ENCODE measurements at places on chromosomes 6 and 20.

GRCh38 chr6:151408858-151409257 is 17.5 kb upstream of the ZBTB2 start:
- DNase-seq: no peak

DNA sequence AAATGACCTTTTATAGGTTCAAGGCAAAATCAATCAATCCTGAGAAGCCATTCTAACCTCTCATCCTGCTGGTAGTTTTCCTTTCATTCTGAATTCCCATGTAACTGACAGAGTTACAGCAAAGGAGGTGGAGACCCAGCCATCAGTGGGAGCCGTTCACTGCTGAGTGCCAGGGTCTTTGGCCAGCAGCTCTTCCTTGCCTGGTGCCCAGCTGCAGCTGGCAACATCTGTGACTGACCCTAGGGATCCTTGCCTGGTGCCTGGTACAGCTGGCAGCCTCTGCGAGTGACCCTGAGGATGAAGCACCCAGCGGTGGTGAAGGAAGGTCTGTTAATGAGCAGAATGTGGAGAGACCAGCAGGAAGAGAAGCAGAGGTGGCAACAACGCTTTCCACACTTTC is 314.6 kb downstream of the THBS2 start:
- no peak for DNase-seq

GRCh38 chr20:49367113-49367512 is 89.3 kb upstream of the ZNFX1 start:
- DNase-seq: no peak

GRCh38 chr6:4139272-4139671 is 3.9 kb upstream of the ECI2 start:
- no peak for DNase-seq

DNA sequence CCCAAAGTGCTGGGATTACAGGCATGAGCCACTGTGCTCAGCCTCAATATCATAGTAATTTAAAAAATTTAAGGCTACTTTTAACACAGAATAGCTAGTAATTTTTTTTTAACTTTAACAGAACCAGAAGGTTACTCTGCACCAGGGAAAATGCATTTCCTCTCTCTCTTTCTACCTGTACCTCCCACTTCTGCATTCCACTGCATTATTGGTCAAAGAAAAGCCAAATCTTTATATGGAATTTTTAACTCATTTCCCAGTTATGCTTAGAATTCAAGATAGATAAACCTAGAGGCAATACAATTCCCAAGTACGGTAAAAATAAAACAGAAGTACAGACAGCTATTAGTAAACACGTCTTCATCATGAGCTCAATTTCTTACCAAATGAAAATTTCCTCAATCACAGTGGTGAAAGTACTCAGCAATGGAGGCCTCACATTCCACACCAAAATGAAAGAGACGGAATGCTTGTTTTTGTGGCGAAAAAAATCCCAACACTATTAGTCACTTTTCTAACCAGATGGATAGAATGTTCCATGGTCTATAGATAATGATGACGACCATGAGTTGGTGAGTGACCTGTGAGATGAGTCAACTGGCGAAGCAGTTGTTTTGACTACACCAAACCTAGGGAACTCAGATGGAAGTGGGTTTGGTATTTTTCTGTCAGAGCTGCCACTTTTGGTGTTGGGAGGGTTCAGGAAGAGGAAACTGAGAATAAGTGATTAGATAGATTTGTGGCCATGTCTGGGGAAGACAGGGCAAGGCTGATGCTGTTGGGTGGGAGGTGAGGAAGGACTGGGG is 104.7 kb upstream of the SGK1 start:
- DNase-seq: peak; percentile 82

DNA sequence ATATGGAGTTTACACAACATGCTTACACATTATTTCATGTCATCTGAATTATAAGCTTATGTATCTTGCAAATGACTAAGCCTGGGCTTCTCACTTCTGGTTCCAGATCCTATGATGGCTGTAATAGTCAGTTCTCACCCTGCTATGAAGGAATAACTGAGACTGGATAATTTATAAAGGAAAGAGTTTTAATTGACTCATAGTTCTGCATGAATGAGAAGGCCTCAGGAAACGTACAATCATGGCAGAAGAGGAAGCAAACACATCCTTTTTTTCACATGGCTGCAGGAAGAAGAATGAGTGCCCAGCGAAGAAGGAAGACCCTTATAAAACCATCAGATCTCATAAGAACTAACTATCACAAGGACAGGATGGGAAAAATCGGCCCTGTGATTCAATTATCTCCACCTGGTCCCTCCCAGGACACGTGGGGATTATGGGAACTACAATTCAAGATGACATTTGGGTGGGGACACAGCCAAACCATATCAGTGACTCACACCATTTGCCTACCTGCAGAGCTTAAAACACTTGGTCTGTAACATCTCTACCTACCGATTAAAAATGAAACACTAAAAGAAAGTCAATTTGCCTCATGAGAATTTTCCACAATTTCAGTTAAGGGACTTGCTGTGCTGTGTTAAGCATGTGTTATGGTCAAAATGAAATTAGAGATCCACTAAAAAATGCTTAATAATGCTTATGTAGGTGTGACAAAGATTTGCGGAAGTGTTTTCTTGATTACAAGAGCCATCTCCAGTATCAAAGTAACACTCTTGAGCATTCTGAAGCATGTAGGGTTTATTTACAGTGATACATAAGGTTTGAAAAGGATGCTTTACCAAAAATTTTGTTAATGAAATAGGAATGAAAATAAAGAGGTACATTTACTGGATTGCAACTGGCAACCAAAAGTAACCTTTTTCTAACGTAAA is 2.2 kb upstream of the RWDD1 start:
- DNase-seq: no peak

DNA sequence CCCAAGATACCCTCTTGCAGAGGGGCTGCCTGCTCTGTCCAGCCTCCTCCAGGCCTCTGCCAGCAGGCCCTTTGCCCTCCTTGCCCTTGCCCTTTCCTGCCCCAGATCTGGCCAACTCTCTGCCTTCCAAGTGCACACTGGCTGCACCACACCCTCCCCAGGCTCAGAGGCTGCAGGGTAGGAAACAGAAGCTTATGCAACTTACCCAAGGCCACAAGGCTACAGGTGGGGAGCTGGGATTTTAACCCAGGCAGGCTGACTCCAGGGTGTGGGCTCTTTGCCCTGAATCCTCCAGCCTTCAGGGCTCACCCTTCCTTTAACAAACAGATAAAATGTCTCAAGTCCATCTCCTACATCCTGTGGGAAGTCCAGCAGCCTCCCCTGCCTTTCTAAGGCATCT is 14.5 kb upstream of the TRAF3IP2 start:
- DNase-seq: no peak

DNA sequence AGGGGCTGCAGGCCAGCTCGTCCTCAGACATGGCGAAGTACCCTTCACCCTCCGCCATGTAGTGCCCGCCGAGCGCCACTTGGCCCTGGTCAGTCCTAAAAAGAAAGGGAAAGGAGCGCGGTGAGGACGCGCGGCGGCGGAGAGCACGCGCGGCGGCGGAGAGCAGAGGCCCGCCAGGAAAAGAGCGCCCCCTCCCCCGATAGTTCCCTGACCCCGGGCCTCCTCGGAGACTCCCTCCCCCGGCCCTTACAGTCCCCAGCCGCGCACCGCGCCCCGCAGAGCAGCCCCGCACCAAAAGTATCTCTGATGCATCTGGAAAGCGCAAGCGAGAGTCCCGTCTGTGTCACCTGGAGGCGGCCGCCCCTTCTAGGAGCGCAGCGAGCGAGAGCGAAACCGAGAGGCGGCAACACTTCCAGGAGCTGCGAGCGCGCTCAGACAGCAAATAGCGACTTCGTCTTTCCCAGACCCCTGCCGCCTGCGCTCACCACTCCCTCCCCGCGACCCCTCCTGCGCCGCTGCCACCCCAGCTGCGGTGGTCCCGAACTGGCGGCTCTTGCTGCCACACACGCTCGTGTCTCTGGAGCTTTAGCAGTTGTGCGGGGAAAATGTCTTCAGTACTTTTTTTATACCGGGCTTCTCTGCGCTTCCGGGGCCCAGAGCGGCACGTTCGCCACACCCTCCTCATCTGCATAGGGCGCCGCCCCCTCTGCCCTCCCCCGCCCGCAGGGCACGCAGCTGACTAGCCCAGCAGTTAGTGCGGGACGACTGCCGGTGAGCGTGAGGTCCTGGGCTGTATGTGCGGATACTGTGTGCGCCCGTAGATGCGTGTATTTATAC is at the start of gene TENT5A:
TENT5A (minus strand) TSS at position 598 of the 837 bp plus-strand sequence; CDS start at position 58, 540 bp downstream.
- peak; percentile 87 for DNase-seq
